Renal cortical epithelial cell (primary cell): ENCODE measurements at places on chromosomes 4 and X. TPM values are rescaled to one million over a fixed set of nuclear protein-coding genes. Genes with fewer than 3 reads are reported as not detected.

- DNase-seq = no peak
These were observed 9.3 kb downstream of the FHL1 start for GRCh38 chrX:136156560-136157117.

Gene SMPX
- total RNA-seq = not detected in 2 replicates

- no peak for DNase-seq
These were observed 38.7 kb upstream of the LPAR4 start for GRCh38 chrX:78708816-78709215.

DNA sequence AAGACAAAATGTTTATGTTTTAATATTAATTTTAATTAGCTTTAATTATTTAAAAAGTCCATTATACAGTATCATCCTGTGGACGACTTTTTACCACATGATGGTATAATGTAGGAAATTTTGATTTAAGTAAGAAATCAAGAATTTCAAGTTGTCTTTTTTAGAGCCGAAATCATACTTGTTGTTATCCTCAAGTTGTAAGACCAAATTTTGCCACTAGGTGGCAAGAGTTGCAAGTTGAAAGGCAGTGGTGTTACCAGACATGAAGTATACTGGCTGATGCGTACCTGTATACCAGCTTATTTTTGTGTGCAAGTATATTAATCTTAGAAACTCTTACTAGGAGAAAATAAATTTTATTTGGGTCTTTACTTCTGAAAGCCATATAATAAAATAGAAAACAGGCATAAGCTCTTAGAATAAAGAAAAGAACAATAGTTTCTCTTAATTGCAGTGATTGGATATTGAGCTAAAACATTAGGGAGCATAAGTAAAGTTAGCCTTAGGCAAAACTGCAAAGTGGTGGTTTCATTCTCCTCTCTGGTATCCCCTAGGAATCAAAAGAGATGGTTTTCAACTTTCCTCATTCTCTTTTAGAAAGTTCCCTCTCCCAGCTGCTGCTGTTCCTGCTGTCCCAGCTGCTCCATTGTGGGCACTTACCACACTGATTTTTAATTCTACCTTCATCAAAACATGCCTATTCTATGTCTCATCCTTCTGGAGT lies 118.0 kb upstream of the WDFY3 start:
- DNase-seq = peak; percentile 78

GRCh38 chrX:13476384-13476783 lies 93.0 kb upstream of the EGFL6 start:
- no peak for DNase-seq

DNA sequence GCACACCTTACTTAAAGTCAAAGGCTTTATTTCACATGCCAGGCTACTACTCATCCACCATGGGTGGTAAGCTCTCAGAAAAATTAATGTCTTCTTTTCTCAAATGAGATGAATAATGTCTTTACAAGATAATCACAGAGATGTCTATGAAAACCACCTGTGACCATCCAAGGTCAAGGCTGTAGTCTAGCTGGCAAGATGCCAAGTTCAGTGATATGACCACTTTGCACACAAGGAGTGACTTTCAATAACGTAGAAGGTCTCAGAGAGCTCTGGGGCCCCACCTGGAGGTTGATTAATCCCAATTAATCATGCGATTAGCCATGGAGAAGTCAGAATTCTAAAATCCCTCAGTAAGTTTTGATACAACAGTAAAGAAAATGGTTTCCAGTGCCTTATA lies 20.5 kb downstream of the ANOS1 start:
- DNase-seq = no peak

DNA sequence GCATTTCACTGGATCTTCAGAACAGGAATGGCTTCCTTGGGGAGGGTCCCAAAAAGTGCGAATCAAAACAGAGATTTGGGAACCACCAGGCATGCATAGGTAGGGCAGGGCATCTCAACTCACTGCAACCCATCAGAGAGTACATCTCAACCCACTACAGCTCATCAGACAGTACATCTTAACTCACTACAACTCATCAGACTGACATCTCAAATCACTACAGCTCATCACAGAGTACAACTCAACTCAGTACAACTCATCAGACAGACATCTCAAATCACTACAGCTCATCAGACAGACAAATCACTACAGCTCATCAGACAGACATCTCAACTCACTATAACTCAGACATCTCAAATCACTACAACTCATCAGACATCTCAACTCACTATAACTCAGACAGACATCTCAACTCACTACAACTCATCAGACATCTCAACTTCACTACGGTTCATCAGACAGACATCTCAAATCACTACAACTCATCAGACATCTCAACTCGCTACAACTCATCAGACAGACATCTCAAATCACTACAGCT lies 47.5 kb upstream of the CLDN34 start:
- no peak for DNase-seq

DNA sequence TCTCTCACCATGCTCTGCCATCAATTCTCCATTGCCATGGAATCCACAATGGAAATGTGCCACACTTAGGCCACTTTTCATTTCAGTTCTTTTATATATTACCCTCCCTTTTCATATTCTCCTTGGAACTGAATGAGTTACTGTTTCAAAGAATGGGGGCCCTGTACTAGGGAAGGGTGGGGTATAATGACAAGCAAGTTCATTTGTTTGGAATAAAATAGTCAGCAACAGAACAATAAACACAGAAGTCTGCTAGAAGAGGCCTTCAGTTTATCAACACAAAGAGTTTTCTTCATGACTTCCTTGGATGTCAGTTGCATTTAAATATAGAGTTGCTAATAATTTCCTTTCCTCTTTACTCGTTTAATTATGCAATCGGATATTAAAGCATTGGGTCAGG lies 478.3 kb upstream of the FTHL17 start:
- no peak for DNase-seq

DNA sequence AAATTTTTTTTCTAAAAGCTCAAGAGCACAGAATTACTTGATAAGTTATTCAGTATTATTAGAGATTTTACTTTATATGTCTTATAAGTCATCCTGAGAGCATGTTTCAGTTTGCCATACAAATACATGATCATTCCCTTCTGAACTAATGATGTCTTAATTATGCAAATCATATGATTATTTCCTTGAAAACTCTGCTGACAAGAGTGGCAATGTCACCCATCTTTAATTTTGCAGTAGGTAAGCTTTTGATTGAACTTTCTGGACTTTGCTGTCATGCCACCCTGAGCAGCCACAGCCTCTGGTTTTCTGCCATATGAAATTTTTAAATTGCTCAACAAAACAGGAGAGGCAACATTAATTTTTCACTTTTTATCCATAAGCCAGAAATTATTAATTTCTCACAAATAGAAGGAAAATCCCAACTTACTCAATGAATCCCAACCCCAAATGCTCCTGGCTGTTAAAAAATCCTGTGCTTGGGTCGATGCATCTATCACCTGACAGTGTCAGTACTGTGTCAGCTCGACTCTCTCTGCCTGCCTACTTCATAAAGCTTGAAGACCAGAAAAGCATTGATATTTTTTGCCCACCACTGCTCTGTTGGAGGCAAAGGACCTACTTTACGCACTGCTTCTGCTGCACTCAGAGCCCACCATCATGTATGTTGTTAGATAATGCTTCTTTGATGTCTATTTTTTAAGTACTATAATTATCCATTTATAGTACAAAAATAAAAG lies 11.6 kb upstream of the HADH start:
- no peak for DNase-seq

Gene PDGFRA
- 0.20 and 0.35 TPM in 2 replicates for total RNA-seq

- DNase-seq = peak; percentile 54
These were observed 147.7 kb downstream of the SH3KBP1 start for GRCh38 chrX:19739683-19740082.
